SHP77 treated with DMSO at 0.1 percent for 48 hours (cell line): ENCODE measurements at places on chromosomes 7 and 10.

DNA sequence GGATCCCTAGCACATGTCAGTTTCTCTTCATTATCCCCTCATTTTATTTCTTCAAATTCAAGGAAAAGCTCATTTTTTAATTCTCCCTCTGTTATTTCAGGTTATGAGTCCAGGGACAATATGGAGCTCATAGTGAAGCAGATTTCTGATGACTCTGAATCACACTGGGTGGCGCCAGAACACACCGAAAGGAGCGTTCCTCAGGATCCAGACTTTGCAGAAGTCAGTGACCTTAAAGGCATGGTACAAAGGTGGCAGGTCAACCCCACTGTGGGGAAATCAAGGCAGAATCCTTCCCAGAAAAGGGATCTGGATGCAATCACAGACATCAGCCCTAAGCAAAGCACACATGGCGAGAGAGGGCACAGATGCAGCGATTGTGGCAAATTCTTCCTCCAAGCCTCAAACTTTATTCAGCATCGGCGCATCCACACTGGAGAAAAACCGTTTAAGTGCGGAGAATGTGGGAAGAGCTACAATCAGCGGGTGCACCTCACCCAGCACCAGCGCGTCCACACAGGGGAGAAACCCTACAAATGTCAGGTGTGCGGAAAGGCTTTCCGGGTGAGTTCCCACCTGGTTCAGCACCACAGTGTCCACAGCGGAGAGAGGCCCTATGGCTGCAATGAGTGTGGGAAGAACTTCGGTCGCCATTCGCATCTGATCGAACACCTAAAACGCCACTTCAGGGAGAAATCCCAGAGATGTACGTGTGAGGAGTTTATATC, 21.4 kb downstream of the ZKSCAN5 start:
- no peak for DNase-seq

- DNase-seq = no peak
Observed at GRCh38 chr7:149285603-149286002, 23.6 kb downstream of the ZNF783 start.

GRCh38 chr7:41637049-41637448, 65.8 kb downstream of the INHBA start:
- no peak for DNase-seq

GRCh38 chr7:150855046-150855445, 2.7 kb downstream of the AOC1 start:
- no peak for DNase-seq

- no peak for DNase-seq
Observed at GRCh38 chr7:5626498-5626897, 155.0 kb downstream of the RNF216 start.

DNA sequence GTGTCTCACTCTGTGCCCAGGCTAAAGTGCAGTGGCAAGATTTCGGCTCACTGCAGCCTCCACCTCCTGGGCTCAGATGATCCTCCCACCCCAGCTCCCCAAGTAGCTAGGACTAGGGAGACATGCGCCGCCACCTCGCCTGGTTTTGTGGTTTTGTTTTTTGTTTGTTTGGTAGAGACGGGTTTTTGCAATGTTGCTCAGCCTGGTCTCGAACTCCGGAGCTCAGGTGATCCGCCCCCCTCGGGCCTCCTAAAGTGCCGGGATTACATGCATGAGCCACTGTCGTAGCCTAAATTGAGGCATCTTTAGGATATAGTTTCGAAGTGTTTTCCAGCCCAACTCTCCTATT, 781 bp downstream of the ZNF727 start:
- no peak for DNase-seq

- no peak for DNase-seq
Observed at GRCh38 chr7:111642373-111642772, 80.1 kb upstream of the IMMP2L start.

DNA sequence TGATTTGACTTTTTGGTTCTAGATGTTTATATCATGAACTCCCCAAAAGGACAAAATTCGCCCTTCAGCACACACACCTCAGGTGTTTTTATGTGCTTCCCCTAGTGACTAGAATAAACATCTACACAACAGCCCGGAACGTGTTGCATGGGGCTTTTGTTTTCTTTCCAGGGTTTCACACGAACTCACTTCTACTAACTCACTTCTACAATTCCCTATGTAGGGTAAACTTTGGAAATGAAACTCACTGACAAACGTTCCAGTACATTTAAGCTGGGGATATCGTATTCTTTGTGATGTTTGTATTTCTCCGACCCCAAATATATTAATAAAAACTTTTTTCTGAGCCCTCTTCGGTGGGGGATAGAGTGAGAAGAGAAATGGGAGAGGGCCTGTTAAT, 1.4 kb downstream of the TRA2A start:
- DNase-seq = no peak

DNA sequence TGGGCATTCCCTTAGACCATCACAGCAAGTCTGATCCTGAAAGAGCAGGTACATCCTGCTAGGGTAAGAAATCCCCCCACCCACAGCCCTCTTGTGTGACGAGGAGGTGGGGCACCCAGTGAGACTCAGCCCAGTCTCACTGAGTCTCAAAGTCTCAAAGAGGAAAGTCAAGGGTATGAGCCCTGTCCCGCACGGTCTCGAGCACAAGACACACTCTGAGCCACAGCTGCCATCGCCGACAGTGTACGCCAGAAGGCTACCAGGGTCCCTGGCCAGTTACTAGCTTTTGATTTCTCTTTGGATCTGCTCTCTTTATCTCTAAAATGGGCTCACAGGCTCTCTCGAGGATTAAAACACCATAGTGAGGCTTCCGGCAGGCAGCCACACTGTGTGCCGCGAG, 190.2 kb downstream of the TNS3 start:
- no peak for DNase-seq

DNA sequence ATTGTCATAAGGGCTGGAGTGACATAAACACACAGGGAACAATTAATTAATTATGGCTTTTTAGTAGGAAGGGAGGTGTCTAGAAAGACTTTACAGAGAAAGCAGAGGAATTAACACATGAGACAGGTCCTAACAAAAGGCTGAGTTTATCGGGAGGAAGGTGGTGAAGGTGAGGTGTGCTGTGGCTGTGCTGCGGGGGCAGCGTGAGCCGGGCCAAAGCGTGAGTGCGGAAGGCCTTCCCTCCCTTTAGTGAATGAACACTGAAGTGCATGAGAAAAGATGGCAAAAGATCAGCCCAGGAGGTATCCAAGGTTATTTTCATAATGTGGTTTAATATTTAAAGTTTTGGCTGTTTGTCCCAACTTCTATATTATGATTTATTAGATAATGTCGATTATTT, 243.4 kb upstream of the PLXNA4 start:
- no peak for DNase-seq

- no peak for DNase-seq
Observed at GRCh38 chr10:100498059-100498458, 21.6 kb downstream of the SEC31B start.

GRCh38 chr10:58014436-58014835, 253.3 kb downstream of the IPMK start:
- DNase-seq = no peak

DNA sequence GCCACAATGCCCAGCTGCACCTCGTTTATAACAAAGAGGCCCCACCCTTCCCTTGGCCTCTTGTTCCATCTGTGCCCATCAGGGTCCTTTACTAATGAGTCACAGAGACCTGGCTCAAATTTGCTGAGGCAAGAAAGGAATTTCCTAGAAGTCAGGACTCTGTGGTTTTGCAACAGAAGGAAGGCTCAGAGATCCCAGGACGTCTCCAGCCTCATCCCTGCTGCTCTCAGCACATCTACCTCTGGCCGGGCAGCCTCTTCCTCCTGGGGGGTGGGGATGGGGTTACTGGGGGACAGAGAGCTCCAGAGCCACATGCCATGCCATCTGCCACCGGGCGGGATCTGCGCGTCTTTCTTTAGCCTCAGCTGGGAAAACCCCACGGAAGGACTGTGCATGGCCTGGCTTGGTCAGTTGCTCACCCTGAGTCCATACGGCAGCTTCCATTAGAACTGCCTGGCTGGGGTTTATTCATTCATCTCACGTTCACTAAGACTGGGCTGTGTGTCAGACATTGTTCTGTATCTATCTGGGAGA, 41.9 kb upstream of the PSMG3 start:
- no peak for DNase-seq

GRCh38 chr7:148110097-148110868, 480.3 kb upstream of the C7orf33 start:
- DNase-seq = no peak

DNA sequence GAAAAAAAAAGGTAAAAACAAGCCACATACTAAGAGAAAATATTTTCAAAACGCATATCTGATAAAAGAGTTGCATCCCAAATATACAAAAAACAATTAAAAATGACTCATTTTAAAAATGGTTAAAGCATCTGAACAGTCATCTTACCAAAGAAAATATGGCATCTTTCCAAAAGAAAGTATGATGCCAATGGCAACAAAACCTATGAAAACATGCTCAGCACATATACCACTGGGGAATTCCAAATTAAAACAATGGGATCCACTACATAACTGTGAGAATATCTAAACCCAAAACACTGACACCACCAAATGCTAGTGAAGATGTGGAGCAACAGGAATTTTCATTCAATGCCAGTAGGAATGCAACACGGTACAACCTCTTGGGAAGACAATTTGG, 39.3 kb downstream of the VSTM2A start:
- no peak for DNase-seq

DNA sequence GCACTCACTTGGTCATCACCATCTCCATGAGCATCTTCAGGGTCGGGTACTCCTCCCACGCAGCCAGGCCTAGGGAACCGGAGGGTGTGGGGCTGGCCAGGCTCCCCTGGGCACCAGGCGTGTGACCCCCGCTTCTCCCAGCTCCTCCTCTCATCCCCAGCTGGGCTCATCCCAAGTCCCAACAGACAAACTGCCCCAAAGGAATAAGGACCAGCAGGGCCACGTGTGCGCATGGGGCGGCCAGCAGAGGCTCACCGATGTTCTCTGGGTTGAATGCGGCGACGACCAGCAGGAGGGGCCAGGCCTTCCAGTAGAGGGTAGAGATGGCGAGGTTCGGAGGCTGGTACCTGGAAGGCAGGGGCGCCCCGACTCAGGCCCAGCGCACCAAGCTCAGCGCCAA, 14.9 kb downstream of the INTS1 start:
- no peak for DNase-seq

DNA sequence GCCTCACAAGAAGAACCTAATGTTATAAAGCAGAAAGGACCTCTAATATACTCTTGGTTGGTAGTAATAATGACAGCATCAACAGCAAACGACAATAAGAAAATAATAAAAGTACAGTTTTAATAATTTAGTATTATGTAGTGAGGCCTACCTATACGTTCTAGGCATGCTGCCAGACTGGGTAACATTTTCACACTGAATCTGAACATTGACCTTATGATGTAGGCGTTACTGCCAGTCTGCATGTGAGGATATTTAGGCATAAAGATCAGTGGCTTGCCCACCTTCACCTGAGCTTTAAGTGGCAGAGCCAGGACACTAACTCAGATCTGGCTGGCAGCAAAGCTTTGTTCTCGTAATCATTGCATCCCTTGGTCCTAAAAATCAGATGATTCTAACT, 2.5 kb downstream of the FGL2 start:
- DNase-seq = no peak
